CD14-positive monocyte (primary cell): ENCODE measurements at places on chromosomes 7 and 10.

GRCh38 chr10:121027371-121027770 lies 176.2 kb downstream of the WDR11 start:
- DNase-seq = no peak

GRCh38 chr7:43096875-43097274 lies 15.6 kb upstream of the HECW1 start:
- no peak for DNase-seq

DNA sequence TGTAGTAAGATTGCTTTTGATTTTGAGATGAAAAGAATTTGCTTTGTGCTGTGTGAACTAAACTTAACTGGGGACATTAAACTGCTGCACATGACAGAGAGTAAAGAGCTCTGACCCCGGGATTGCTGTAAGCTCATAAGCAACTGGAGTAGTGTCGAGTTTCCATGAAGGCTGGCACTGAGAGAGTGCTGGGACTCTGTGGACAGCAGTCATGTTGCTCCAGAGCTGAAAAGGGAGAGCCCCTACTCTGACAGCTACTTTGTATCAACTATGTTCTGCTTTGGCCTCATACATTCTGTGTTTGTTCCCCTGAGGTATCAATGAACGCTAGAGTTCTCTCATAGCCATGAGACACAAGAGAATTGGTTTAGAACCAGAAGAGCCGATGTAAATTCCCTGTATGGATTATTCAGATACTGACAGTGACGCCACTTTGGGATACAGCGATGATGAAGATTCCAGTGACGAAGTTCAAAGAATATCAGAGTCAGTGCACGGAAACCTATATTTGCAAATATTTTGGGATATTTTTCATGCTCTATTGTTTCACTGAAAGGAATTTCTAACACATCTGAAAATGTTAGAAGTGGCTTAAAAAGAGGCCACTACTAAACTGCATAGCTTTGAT lies 185.9 kb upstream of the DKK1 start:
- no peak for DNase-seq

GRCh38 chr7:148058092-148058491 lies 532.5 kb upstream of the C7orf33 start:
- DNase-seq = no peak

GRCh38 chr10:46227936-46228562 lies 58.7 kb upstream of the ANTXRL start:
- no peak for DNase-seq

GRCh38 chr10:103915796-103916195 lies 2.2 kb downstream of the STN1 start:
- peak; percentile 12 for DNase-seq

DNA sequence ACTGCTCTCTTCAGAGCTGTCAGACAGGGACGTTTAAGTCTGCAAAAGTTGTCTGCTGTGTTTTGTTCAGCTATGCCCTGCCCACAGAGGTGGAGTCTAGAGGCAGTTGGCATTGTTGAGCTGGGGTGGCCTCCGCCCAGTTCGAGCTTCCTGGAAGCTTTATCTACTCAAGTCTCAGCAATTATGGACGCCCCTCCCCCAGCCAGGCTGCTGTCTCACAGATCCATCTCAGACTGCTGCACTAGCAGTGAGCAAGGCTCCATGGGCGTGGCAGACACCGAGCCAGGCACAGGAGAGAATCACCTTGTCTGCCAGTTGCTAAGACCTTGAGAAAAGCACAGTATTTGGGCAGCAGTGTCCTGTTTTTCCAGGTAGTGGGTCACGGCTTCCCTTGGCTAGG lies 98.1 kb downstream of the SDHAF3 start:
- DNase-seq = no peak

DNA sequence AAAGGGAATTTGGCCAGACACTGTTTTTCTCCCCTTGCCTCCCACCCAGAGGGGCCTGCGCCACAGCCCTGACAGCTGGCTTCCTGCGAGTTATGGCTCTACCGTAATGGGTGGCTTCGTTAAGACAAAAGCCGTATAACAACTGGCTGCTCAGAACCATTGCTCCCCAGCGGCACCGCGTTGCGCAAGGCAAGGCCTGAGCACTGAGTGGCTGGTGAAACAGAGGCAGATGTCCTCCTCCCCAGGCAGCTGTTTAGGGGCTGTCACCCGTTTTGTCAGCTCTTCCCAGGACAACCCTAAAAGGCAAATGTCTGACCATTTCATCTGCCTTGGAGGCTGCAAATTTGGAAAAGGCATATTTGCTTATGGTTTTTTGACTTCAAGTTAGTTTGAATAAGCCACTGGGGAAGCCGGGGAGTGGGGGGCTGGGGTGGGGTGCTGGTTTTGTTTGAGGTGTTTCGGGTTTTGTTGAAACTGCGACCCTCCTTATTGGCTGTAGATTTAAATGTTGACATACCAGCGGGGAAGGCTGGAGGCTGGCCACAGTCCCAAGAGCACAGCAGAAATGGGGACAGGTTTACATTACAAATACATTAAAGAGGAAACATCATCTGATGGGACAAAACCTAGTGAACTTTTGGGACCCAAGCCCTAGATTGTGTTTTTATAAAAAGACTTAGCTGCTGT lies 681 bp upstream of the SPOCK2 start:
- DNase-seq = peak; percentile 18

- DNase-seq = no peak
Measured at GRCh38 chr7:150999497-151000230, 8.8 kb downstream of the NOS3 start.

GRCh38 chr10:109972372-109973001 lies 35.3 kb upstream of the ADD3 start:
- no peak for DNase-seq

- no peak for DNase-seq
Measured at GRCh38 chr10:79252450-79252849, 94.8 kb upstream of the PPIF start.

DNA sequence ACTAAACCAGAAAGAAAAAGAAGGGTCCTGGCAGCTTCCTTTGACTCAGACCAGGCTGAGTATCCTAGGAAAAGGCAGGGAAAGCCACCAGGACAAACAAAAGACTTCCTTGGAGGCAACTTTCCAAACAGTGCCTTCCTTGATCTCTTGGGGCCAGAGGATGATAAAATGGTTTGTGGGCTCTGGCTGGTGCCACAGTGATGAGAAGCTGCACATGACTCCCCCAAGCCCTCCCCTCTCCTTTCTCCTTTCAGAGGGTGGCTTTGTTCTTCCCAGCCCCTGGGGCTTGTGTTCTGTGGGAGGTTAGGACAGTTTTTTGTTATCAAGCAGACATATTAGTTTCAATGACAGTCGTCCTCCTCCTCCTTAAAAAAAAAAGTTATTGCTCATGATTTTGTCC lies 183.2 kb downstream of the SEM1 start:
- DNase-seq = no peak

- no peak for DNase-seq
Measured at GRCh38 chr10:3142146-3142875, 30.3 kb downstream of the PITRM1 start.

DNA sequence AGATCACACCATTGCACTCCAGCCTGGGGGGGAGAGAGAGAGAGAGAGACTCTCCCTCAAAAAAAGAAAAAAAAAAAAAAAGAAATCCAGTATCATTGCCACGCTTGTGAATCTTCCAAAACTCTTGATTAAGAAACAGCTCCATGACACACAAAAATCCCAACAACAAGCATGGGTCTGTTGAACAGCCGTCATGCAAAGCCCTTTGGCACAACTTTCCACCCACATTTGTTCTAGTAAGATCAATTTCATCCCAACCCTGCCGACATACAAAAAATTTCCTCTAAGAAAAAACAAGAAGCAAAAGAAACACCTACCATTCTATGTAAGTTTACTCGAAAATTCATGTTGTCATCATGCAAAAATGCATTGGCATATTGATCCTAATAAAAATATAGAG lies 62.8 kb downstream of the ARMH3 start:
- no peak for DNase-seq

DNA sequence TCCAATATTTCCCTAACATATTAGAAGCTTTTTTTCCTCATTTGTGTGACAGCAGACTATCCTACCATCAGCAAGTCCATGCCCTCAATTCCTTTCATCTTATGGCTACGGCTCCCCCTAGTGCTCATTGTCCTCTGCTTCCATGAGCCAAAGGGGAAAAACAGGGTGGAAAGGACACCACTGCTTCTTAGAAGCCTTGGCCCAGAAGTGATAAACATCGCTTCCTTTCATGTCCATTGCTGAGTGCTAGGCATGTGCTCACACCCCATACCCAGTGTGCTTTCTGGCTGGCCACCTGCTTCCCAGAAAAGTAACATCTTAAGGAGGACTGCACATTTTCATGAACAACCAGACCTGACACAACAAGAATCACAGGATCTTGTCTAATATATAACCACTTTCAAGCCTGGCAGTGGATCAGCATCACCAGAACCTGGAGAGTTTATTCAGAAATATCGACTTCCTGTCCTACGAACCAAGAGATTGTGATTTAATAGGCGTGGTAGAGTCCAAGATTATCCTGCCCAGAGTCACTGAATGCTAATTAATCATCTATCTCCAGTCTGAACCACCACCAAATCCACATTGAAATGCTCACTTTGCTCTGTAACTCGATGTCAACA lies 650.5 kb upstream of the SORCS1 start:
- DNase-seq = peak; percentile 3

DNA sequence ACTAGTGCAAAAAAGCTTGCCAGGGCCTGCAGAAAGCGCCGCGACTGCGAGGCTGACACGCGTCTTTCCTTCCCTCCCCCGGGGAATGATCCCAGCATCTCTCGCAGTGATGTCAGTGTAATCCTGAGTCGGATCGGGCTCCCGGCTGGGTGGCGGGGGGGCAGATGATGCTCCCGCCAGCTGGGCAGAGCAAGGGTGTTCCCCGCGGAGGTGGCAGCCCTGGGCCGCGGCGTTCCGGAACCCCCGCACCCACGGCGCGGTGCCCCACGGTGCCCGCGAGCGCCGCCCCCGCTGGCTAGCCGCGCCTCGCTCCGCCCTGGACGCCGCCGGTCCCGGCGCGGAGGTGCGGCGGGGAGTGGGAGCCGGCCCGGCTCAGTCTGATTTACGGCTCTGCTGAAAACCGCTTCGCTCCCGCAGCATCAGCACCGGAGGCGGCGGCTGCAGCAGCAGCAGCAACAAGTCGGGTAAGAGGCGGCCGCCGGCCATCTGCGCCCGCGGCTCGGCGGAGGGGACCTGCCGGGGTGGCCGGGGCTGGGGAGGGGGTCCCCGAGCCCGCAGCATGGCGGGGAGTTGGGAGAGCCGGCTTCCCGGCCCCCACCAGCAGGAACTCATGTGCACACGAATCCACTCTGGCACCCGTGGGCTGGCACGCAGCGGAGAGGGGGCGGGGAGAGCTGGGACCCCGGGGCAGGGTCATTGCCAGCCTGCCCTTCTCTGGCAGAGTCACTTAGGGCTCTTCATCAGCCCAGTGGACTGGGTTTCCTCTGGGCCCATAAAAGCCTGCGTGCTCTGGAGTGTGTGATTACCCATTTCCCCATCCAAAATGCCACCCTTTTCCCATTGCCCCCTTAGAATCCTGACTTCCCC lies at the start of gene ZNF365:
Gene ZNF365 (plus strand): TSS at position 375 of the 867 bp plus-strand sequence. CDS start 1,825 bp downstream, outside the sequence.
- DNase-seq = no peak

DNA sequence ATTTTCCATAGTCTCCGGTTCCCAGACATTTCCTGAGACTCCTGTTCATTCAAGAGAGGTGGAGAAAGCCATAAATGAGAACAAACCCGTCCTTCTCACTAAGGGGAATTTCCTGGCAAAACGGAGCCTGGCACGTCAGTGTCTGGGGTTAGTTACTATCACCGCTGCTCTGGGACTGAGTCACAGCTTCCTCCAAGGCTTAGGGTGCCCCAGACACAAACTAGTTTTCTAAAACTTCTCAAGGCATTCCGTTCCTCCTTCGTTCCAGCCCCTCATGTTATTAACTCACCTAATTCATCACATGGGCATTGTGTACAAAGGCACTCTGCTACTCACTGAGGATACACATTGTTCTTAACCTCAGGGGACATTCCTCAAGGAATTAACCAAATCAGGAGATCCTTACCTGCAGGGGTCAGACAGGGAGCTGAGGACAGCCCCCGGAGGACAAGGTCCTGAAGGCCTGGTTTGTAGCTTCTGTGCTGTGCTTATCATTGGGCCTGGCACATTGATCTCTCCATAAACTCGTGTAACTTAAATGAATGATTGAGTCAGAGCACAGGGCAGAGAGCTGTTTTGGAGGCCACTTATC lies 103.0 kb upstream of the KLF6 start:
- DNase-seq = peak; percentile 83

- peak; percentile 61 for DNase-seq
Measured at GRCh38 chr10:124534231-124534798, 72.7 kb downstream of the LHPP start.

DNA sequence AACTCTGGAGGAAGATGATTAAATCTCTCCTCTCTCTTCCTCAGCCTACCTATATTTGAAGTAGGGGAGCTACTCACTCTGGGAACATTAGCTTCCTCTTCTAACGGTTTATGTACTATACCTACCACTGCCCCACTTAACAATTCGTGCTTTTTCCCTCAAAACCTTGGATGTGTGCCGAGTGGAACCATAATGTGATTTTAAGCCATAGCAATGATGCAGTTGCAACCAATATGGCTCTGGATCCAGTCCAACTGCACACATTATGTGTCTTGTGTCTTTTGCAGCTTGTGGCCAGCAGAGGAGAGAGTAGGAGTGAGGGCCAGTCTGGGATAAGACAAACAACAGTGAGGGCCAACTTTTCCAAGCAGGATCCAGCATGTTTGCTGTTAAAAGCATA lies 170.7 kb downstream of the GATA3 start:
- no peak for DNase-seq

GRCh38 chr7:71491336-71491735 lies 359.4 kb downstream of the GALNT17 start:
- DNase-seq = no peak

DNA sequence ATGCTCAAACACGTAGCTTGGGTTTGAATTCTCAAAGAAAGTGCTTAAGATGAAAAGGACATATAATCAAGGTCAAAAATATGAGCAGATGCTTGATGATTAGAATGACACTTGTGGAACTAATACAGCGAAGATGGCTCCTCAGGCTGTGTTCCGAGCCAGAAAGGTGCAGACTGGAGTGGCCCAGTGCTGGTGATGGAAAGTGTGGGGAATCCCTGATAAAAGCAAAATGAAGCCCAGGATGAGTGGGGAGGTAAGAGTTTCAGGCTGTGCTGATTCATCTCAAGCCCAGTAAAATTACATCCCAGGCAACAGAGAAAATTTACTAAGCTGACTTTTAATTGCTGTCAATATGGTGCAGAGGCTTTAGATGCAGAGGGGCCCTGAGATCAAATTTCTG lies 77.8 kb upstream of the IKZF1 start:
- no peak for DNase-seq

DNA sequence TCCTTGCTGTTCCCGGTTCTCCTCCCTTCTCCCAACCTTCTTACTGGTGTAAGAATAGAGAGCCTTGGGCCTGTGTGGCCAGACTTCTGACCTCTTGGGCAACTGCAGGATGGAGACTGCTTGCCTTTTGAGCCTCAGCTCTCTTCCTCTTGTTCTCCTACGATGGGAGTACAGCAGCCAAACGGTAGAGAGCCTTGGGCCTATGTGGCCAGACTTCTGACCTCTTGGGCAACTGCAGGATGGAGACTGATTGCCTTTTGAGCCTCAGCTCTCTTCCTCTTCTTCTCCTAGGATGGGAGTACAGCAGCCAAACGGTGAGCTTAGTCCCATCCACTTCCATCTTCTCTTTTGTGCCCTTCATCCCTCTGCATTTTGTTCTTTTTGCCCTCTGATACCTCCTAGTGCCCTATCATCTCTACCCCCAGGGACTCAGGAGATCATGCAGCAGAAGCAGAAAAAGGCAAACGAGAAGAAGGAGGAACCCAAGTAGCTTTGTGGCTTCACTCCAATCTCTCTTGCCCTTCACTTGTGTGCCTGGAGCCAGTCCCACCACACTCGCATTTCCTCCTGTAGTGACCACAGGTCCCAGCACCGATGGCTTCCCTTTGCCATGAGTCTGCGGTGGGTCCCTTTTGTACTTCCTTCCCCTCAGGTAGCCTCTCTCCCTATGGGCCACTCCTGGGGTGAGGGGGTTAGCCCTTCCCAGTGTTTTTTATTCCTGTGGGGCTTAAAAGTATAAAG lies 15.3 kb downstream of the SLC25A13 start:
- DNase-seq = peak; percentile 53
